ENCODE measurements at places on chromosomes 13 and 19. TPM values are rescaled to one million over a fixed set of nuclear protein-coding genes. Genes with fewer than 3 reads are reported as not detected.

The C3 gene
- 9.2 TPM for total RNA-seq

The LENG9 gene
- 7.5 TPM for total RNA-seq

The DMKN gene
- total RNA-seq: 2.2 TPM

The ZNF433 gene
- total RNA-seq: 1.9 TPM

DNA sequence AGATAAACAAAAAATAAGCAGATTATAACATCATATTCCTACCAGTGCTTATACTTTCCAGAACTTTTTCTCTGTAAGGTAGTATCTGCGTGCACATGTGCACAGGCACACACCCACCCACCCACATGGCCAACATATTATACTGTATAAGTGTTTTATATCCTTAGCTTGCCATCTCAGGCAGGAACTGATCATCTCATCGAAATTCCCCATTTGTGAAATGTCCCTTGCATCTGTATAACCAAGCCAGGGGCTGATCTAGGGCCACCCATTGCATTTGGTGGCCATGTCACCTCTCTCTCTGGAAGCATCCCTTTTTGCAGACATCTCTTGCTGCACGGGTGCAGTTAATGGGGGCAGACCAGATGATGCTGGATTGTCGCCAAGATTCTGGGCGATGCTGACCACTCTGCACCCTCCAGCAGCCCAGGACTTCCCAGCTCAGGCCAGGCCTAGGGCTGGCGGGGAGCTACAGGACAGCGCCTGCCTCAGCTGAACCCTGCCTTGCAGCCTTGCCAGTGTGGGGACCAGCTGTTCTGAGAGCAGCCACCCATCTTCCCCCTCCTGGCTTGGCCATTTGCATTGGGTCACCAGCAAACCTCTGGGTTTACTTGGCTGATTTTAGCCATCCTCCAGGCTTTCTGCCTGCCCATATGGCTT lies 95.9 kb downstream of the SLC7A1 start:
- no peak for DNase-seq

- DNase-seq: no peak
Observed at GRCh38 chr13:67048084-67048820, 181.9 kb downstream of the PCDH9 start.

DNA sequence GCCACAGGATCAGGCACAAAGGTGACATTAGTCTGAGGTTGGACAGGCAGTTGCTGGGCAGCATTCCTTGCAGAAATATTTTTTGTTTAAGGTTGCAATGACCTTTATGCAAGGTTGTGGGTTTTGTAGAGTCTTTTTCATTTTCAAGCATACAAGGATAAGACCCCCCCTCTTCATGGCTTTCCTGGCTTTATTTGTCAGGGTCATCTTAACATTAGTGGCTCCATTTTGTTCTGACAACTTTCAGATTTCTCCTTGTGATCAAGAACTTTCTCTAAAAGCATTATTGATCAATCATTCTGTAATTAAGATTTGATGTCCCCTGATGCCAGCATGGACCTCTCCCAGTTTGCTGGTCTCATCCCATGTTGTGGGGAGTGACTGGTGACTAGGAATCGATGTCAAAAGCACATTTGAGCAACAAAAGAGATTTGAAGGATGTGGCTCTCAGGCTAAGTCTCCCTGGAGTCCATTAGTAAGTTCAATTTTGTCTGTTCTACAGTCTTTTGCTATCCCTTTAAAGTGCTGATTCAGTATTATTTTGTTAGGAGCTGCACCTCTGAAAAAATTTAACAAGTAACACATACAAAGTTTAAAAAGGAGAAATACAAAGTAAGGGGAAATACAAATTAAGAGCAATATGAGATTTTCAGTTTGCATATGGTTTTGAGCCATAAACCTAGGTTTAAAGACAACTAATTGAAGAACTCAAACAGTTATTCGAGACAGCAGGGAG lies 5.3 kb downstream of the CARD8 start:
- no peak for DNase-seq

- DNase-seq: no peak
Observed at GRCh38 chr13:52707375-52707774, 32.2 kb downstream of the CNMD start.

- DNase-seq: no peak
Observed at GRCh38 chr19:46426506-46427162, 2.1 kb downstream of the PNMA8C start.

GRCh38 chr19:51114087-51114729 lies 6.0 kb upstream of the CTU1 start:
- DNase-seq: no peak

GRCh38 chr13:41065078-41065477 lies 3.8 kb downstream of the WBP4 start:
- DNase-seq: no peak
